ENCODE measurements at places on chromosomes 7 and 10.

GRCh38 chr7:120807390-120807789 is 50.6 kb downstream of the TSPAN12 start:
- DNase-seq = no peak

DNA sequence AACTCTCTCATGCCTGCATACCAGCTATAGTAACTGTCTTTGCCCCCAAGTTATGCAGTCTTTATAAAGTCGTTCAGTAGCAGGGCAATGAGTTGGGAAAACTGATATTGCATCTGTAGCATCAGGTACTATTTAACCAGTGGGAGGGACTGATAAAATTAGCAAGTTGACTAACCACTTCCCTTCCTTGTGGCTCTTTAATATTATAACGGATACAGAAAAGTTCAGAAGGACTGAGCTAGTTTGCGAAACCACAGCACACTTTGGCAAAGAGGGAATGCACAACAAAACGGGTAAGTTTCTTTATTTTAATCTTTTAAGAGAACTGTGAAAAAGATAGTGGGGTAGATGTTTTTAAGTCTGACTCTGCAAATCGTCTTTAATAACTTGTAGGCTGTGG is 205.3 kb upstream of the HDAC9 start:
- DNase-seq = no peak

DNA sequence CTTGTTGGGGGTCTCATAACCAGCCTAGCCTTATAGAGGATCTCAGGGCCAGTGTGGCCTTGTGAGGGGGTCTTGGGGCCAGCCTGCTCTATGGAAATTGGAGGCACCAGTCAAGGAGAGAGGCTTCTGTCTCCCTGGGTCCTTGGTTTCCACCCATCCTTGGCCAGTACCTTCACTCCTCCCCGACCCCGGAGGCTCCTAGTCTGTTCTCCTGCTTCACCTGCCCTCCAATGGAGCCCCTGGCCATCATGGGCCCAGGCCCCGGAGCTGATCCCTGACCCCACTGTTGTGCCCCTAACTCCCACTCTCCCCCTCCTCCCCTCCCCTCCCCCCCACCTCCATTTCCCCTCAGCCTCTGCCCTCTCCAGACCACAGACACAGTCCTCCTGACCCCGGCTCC is 29.7 kb downstream of the RASGEF1A start:
- DNase-seq = no peak

DNA sequence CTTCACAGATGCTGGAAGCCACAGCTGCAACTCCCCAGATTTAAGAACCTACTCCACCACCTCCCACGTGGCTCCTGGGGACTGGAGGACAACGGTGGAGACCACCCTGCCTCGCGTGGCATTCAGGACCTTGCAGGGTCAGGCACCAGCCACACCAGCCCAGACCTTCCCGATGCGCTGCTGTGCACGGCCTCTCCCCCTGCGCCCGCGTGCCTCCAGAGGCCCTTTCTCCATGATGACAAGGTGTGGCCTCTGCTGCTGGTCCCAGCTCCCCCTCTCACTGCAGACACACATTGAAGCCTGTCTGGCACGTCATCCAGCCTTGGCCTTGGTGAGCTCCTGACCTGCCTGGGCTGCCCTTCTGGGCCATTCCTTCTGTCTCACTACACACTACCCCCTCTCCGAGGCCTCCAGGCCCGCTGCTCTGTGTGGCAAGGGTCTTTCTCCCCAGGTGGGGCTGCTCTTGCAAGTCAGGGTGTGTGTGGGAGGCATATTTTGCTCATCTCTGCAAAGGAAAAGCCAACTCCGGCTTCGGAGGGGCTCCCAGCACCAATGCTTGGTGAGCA is 254.8 kb downstream of the MAD1L1 start:
- no peak for DNase-seq

- no peak for DNase-seq
Observed at GRCh38 chr7:28078036-28078901, 102.3 kb downstream of the JAZF1 start.

DNA sequence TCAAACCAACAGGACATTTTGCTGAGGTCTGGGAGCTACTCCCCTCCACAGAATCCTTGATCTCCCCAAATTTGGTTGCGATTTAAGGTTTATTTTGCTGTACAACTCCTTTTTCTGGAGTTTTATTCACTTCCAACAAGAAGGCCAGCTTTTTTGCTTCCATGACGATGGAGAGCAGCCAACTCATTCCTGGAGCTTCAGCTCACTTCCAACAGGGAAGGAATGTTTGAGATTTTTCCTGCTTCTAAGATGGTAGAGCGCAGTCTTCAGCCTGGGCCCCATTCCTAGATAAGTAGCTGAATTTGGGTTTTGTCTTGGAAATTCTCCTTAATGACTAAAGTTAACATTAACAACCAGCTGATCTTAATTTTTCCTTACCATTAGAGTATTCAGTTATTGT is 30.9 kb upstream of the CREB3L2 start:
- no peak for DNase-seq

DNA sequence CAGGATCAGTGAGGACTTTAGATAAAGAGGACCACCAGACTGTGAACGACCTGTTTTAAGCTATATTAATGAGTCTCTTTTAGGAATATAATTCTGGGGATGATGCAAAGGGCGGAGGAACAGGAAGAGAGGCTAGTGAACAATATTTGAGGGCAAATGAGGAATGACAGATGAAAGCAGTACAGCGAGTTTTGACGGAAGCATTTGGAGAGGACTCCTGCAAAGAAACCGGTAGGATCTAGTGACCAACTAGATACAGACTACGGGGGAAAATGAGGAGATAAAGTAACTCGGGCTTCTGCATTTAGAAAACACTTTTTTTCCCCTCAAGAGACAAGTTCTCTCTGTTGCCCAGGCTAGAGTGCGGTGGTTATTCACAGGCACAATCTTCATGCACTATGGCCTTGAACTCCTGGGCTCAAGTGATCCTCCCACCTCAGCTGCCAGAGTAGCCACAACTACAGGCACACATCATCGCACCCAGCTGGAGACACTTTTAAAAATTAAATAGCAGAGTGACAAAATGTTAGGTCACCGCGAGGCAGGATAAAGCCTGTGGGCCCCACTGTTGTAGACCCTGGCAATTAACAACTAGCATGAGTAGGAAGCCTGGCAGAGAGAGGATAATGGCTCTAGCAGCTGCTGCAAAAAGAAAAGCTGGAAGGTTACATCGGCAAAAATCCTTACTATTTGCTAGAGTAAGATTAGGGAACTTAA is 143.2 kb downstream of the SRPK2 start:
- no peak for DNase-seq

DNA sequence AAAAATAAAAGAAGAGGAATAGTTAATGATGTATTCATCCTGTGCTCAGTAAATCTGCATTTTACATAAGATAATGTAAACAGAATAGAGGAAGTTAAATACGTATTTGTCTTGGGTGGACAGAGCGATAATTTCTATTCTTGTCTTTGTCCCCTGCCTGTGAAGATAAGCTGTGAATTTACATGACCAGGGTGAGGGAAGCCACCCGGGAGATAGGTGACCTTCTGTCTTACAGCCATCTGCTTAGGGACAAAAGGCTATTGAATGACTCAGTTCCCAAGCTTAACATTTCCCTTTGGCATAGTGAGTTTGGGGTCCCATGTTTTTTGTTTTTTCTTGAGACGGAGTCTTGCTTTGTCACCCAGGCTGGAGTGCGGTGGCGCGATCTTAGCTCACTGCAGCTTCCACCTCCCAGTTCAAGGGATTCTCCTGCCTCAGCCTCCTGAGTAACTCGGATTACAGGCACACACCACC is 88.7 kb upstream of the KCTD7 start:
- DNase-seq = no peak

- DNase-seq = no peak
Observed at GRCh38 chr10:4018054-4018511, 233.1 kb upstream of the KLF6 start.

- DNase-seq = no peak
Observed at GRCh38 chr10:3427950-3428354, 255.4 kb upstream of the PITRM1 start.

- no peak for DNase-seq
Observed at GRCh38 chr7:158558816-158559215, 28.8 kb downstream of the PTPRN2 start.

GRCh38 chr7:96910486-96910885 is 94.9 kb upstream of the DLX6 start:
- no peak for DNase-seq

GRCh38 chr7:46494028-46494427 is 573.0 kb upstream of the IGFBP3 start:
- no peak for DNase-seq

- DNase-seq = no peak
Observed at GRCh38 chr10:87862679-87863052, 667 bp downstream of the KLLN start.

GRCh38 chr10:103202319-103202718 is 9.2 kb upstream of the NT5C2 start:
- no peak for DNase-seq

- DNase-seq = no peak
Observed at GRCh38 chr7:55075464-55076021, 56.7 kb downstream of the EGFR start.

GRCh38 chr10:62182595-62182994 is 86.0 kb downstream of the RTKN2 start:
- DNase-seq = no peak

DNA sequence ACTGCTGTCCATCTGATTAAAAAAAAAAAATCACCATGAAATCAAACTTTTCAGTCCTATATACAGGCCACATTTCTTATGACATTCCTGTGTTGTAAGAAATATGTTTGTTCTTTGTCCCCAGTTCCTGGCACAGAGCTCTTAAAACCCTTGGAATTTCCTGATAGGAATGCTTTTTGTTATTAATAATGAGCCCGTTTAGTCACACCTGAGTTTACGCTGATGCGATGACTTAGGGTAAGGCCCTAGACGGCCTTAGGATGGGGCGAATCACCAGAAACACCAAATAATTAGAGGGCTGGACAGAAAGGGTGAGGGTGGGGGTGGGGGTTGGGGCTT is 17.5 kb downstream of the TSPAN15 start:
- DNase-seq = no peak
